NB4 (cell line): ENCODE measurements at places on chromosomes 12 and 14.

GRCh38 chr14:50044042-50044651, 72.2 kb downstream of the VCPKMT start:
- DNase-seq = no peak

GRCh38 chr12:6771509-6772330, 600 bp upstream of the LAG3 start:
- no peak for DNase-seq

DNA sequence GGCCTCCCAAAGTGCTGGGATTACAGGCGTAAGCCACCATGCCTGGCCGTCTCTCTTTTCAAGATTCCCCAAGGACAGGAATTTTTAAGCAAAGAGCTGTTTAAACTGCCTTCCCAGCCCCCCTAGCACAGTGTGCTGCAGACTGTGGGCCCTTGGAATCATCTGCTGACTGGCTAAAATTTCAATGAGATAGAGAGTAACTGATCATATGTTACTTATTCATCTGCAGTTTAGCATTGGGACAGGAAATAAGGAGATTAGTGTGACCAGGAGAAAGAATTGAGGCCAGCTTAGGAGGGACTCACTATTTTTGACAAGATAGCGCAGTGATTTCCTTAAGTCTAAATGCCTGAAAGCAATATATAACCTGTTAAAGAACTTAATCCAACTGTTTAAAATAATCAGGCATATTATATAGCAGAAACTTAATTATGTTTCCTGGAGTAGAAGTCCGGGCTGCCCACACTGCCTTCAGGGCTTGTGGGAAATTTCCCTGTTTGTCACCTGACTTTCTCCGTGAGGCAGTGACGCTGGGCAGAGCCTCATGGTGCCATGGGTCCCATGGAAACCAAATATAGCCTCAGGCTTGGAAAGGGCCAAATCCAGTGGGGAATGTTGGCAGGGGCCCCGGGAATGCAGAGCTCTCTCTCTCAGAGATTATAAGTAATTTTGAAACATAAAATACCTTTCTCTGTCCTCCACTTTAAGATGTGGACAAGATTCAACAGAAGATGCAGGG, 22.8 kb upstream of the CEBPE start:
- DNase-seq = no peak

- peak; percentile 69 for DNase-seq
Observed at GRCh38 chr12:12561371-12562015, 1.2 kb downstream of the DUSP16 start.

DNA sequence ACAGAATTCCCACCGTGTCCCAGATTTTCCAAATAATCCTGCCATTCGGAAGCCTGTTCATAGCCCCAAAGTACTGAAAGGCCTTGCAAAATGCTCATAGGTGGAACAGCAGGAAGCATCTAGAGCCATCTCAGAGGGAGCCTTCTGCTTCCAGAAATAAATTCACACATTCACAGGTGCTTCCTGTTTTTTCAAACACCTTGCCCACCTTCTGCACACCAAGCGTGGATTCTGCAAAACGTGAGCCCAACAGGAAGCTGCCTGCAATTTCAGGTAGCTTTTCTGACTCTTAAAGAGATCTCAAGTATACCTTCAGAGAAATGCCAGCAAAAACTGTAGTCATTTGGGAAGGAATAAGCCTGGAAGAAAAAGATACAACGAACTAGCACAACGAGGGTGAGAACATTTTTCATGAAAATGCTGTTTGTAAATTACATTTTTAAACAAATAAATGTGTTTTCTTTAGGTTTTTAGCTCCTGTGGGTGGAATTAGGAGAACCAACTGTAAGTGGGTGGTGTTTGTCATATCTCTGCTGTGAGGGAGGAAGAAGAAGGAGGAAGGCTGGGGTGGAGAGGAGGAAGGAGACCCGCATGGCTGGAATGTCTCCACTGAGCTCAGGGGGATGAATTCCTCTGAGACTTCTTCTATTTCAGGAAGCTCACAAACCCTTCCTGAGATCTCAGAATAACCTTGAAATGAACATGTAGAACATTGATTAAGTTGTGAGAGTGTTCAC, at the start of gene IFNG-AS1:
Gene IFNG-AS1 (plus strand): TSS at position 264 of the 737 bp plus-strand sequence.
- DNase-seq = no peak

- no peak for DNase-seq
Observed at GRCh38 chr12:81143057-81143456, 65.2 kb downstream of the ACSS3 start.

- peak; percentile 21 for DNase-seq
Observed at GRCh38 chr12:75634244-75635222, 123.1 kb upstream of the KRR1 start.

- DNase-seq = no peak
Observed at GRCh38 chr14:100778526-100778882, 47.4 kb upstream of the MEG3 start.

- DNase-seq = no peak
Observed at GRCh38 chr14:54676812-54677708, 110.1 kb downstream of the SAMD4A start.

DNA sequence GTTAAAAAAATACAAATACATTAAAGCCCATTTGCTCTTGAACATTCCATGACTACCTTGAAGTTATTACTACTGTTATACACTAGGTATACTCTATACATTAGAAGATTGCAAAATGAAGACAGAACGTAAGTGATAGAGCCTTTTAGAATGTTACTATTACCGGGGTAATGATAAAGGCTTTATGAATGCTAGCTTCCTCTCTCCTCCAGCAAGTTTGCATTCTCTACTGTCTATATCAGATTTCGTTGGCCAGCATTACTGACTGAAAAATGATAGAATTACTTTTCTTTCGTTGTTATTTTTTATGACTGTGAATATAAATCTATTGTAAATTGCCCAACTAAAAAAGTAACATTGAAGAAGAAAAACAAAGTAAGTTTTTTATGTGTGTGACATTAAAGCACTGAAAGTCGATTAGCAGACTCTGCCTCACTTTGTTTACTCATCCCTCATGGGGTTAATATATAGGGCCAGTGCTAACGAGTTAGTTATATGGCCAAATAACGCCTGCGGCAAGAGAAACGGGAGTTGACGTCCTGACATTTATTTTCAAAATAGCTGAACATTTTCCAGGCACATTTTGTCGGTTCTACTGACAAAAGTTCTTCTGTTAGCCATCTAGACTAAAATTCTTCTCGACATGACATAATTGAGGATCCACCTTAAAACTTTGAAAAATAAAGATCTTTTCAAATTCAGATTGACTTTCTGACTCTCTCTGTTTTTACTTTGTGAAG, 163.8 kb upstream of the KITLG start:
- DNase-seq = no peak

GRCh38 chr14:72464226-72464625, 429.7 kb downstream of the DPF3 start:
- DNase-seq = no peak

DNA sequence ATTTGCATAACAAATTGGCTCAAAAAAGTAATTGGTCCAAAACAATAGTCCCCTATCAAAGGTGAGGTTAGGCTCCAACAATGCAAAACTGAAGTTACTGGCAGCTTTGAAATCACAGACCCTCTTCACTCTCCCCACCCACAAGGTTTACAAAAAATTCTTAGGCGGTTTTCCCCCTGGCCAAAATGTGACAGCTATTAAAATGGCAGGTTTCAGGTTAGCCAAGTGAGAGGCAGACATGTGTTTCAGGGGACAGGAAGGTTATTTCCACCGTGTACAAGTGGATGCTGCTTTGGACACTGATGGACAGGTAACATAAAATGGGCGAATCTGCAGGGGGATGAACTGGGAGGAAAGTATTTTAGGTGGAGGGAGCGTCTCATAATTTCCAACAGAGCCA, 888 bp upstream of the SPIC start:
- DNase-seq = no peak

DNA sequence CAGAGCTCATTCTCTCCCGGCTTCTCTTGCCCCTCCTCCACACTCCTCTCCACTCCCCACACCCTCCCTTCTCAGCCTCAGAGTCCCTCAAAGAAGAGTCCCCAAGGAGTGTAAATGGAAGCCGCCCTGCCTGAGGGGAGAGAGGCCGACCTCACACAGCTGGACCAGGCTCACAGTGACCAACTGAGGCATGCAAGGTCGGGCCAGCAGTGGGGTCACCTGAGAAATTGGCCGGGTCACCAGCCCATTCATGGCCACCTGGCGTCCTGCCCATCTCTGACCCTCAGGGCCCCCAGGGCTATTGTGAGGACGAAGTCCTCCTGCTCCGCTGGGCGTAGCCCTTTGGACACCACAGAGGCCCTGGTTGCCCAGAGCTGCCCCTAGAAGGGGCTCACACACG, 49.5 kb upstream of the NUAK1 start:
- DNase-seq = no peak

DNA sequence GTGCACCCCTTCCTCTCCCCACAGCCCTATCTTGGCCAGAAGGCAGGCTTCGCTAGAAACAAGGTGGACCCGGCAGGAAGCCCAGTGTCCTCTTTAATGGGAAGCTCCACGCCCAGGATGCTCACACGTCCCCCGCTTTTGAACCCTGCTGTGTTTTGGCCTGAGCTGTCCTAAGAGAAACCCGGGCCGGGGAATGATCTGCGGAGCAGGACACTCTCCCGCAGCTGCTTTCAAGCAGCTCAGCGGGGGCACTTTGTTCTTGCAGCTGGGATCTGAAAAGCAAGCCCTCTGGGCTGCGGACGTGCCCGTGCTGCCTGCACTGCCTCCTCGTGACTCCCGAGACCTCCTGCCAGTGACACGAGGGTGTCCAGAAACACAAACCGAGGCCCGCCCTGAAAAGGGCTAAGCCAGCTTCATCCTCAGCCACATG, 30.0 kb downstream of the SCARB1 start:
- no peak for DNase-seq

- DNase-seq = no peak
Observed at GRCh38 chr12:5186715-5187114, 143.0 kb downstream of the KCNA5 start.

- DNase-seq = no peak
Observed at GRCh38 chr12:131091413-131091975, 137.8 kb downstream of the ADGRD1 start.

GRCh38 chr14:53517270-53517960, 364.3 kb upstream of the DDHD1 start:
- no peak for DNase-seq

- no peak for DNase-seq
Observed at GRCh38 chr14:100830681-100831080, 4.8 kb downstream of the MEG3 start.

DNA sequence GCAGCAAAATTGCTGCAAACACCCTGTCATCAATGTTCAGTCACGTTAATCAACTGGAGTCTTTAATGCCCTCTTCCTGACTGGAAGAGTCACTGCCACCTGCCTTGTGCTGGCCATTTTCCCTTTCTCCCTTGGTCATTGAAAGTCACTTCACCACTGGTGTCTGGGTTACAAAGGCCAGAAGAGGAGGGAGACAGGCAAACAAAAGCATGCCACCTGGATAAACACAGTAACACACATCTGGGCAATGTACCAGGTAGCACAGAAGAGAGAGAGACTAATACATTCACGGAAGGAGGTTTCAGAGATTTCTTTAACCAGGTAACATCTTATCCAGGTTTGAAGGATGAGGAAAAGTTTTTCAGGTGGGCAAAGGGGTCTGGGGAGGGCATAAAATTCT, 32.7 kb downstream of the GPHB5 start:
- no peak for DNase-seq

- DNase-seq = peak; percentile 77
Observed at GRCh38 chr12:25924491-25925001, 33.9 kb upstream of the RASSF8 start.

- peak; percentile 98 for DNase-seq
Observed at GRCh38 chr12:132887513-132888351, at the start of gene CHFR. Gene CHFR, minus strand, starts transcription at chr12:132887605. Its CDS starts 277 bp downstream, at chr12:132887328.

GRCh38 chr12:12726555-12727093, 9.5 kb downstream of the CDKN1B start:
- peak; percentile 65 for DNase-seq

GRCh38 chr12:26367991-26368730, 172.8 kb downstream of the SSPN start:
- DNase-seq = no peak

- peak; percentile 19 for DNase-seq
Observed at GRCh38 chr12:15858353-15858752, 23.8 kb upstream of the STRAP start.

GRCh38 chr14:54554401-54554800, 12.5 kb upstream of the SAMD4A start:
- no peak for DNase-seq

- DNase-seq = no peak
Observed at GRCh38 chr12:67632005-67632404, 16.5 kb upstream of the DYRK2 start.
